ENCODE measurements at places on chromosomes 4 and X.

DNA sequence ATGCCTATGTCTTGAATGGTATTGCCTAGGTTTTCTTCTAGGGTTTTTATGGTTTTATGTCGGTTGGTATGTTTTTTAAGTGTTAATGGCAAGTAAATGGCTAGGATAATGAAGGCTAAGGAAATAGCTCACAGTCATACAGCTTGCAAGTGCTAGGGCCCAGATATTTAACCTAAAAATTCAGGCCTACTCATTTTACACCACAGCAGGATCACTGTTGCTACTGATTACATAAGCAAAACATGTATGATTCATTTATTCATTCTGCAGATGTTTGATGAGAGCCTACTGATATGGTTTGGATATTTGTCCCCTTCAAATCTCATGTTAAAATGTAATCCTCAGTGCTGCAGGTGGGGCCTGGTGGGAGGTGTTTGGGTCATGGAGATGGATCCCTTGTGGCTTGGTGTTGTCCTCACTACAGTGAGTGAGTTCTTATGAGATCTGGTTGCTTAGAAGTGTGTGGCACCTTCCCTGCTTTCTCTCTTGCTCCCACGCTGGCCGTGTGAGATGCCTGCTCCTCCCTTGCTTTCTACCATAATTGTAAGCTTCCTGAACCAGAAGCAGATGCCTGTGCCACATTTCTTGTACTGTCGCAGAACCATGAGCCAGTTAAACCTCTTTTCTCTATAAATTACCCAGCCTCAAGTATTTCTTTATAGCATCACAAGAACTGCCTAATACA lies 175.5 kb downstream of the MAPK10 start:
- no peak for DNase-seq

- DNase-seq: no peak
Measured at GRCh38 chrX:86133761-86134160, 14.5 kb upstream of the DACH2 start.

GRCh38 chr4:17577665-17578481 lies 875 bp downstream of the LAP3 start:
- DNase-seq: peak; percentile 56

DNA sequence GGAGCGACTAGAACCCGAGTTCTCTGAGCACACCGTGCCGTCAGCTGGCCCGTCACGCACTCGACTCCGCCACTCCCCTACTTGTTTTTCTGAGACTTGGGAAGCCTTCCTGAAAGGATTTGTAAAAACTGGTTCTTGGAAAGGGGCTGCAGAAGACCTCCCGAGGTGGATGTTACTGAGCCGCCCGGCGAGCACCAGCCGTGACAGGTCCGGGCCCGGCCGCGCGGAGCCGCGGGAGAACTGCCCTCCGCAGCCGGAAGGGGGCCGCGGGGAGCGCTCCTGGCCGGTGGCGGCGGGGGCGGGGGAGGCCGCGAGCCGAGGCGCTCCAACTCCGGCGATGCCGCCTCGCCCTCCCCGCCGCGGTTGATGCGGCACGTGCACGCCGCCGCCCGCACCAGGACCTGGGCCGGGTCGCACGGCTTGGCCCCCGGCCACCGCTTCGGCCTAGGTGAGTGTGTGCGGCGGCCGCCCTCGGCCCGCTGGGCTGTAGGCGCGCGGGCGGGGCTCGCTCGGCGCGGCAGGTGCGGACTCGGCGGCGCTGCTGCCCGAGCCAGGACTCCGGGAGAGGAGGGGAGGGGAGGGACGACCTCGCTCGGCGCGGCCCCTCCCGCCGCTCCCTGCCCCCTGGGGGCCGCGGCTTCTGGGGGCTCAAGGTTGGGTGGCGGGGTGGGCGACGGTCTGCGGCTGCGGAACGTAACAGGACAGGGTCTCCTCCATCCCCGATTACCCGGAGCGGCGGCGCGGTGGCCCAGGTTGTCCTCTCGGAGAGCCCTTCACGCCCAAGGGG lies 1.7 kb downstream of the SPRY1 start:
- DNase-seq: peak; percentile 76

DNA sequence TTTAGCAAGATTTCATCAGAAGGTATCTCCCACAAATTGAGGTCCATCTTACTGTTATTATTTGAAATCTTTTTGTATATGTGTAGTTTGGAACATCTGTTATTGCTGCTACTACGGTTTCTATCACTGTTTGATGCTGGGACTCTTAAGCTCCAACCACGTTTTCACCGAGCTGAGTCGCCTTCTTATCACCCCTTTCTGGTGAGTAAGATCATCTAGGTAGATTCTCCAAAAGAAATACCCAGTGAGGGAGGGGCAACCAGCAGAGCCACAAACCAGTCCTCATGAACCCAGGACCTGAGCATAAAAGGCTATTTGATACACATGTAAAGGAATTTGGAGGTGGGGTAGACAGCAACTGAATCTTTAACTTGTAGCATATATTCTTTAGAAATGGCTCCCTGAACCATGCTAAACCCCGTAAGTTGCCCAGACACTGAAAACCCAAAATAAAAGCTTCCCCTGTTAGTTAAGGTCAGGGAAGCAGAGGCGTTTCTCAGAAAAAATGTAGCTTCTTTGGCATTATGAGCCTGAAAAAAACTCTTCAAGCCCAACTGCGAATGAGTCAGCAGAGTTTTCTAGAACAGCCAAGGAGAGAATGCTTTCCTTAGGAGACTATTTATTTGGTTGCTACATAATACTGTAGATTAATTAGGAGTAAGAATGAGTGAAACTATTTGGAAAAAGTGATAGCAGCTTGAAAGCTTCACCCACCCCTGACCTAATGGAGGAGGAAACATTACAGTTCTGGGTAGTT lies 53.8 kb upstream of the ATXN3L start:
- DNase-seq: no peak

- DNase-seq: no peak
Measured at GRCh38 chrX:124332481-124333424, at the start of gene TEX13D. TSS of gene TEX13D (plus strand) at chrX:124332660. CDS start at chrX:124332918, 258 bp downstream.

DNA sequence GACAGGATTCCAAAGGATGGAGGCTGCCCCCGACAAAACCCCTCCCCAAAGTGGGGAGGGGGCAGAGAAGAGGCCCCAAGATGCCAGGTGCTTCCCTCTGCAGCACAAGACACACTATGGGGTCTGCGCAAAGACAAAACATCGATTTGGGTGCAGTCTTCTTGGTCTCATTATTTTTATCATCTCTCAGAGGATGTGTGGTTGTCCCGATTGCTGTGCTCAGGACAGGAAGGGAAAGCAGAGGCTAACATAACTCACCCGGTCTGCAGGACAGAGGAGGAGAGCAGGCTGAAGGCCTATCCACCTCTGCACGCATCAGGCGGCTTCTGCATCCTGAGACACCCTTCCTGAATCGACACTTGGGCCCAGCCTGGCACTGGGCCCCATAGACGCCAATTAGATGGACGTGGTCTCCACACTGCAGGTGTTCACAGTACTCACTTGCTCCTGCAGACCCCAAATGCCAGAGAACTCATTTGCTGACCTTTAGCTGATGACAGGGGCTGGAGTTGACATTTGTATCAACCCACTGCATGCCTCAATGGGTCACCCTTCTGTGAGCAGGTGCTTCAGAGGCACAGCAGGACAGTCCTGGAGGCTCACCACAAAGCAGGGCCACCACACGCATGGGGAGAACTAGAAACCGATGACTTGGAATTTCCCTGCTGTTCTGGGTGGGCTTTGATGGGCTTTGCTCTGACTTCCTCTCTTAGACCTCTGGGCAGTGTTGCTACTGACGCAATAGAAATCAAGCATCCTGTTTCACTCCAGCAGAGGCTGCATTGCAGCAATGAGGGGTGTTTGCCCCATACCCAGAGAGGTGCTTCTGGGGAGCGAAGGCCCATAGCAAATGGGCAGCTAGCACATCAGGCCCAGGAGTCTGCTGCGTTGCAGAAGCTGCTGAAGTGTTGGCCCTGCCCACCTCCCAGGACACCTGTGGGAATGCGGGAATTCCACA lies 96.3 kb upstream of the ENPP6 start:
- DNase-seq: no peak

DNA sequence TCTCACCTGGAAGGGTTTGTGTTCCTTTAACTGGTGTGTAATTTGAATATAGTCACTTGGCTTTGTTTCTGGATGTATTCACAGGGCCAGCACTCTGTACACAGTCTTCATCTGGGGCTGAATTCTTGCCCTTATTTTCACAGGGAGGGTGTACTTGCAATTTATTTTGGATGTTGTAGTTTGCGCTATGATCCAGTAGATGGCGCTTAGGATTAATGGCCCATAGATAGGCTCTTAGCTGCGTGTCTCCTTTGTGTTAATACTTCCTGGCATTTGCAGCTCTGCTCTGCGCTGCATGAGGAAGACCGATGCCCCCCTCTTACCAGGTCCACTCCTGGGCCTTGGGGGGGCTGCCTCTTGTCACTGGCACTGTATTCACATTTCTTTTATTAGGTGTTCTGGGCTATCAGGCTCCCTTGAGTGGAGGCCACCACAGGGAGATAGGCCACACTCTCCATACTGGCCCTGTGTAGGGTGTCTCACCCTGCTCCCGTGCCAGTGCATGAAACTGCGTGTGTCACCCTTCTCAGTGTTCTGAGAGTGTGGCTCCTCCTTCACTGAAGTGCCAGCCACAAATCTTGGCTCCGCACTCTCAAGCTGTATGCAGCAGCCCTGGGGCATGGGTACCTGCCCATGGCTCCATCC lies 562.2 kb downstream of the ZIC3 start:
- peak; percentile 21 for DNase-seq

- no peak for DNase-seq
Measured at GRCh38 chr4:101174679-101175345, 172.5 kb downstream of the PPP3CA start.

DNA sequence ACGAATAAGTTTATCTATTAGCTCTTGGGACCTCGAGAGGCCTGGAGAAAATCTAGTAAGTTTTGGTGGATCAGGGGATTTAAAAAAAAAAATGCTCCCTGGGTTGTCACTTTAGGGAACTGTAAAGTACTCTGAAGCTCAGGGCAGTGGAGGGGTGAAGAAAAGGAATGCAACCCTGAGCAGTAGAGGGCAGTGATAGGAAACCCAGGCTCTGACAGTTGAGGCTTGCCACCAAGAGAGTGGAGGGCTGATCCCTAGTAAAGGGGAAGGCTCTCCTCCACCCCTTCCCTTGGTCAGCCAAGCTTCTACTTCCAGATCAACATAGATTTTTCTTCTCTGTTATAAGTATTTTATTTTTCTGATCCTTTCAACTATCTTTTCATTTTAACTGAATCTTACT lies 73.1 kb downstream of the FBXO8 start:
- DNase-seq: no peak

DNA sequence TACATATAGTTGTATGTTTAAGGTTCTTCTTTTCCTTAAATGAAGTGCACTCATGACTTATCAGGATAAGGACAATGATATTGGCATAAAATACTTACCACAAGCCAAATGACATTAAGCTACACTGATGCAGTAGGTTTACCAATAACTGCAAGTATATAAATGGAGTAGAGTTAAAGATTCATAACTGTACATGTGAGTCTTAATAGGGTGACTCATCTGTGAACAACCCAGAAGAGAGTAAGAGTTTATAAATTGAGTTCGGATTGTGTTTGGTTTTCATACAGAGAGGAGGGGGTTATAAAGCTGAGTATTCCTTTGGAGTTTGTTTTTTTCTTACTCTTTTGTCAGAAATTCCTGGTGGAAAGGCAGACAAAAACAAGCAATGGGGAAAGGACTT lies 144.8 kb downstream of the TLL1 start:
- DNase-seq: no peak

GRCh38 chr4:156517956-156518355 lies 453.6 kb downstream of the PDGFC start:
- no peak for DNase-seq

GRCh38 chrX:106874075-106874474 lies 29.1 kb downstream of the RIPPLY1 start:
- DNase-seq: no peak

GRCh38 chr4:64516176-64516575 lies 106.9 kb upstream of the TECRL start:
- no peak for DNase-seq

- DNase-seq: peak; percentile 78
Measured at GRCh38 chr4:8871417-8872401, at the start of gene HMX1. TSS of gene HMX1 (minus strand) at chr4:8871839. CDS start at chr4:8871614, 225 bp downstream.

- DNase-seq: no peak
Measured at GRCh38 chr4:6349896-6350603, 80.4 kb downstream of the WFS1 start.

- DNase-seq: peak; percentile 52
Measured at GRCh38 chr4:9762823-9763475, 18.5 kb upstream of the DRD5 start.

GRCh38 chrX:1392376-1393068 lies 609 bp upstream of the SLC25A6 start:
- DNase-seq: peak; percentile 72

- DNase-seq: no peak
Measured at GRCh38 chr4:73762409-73762808, 22.0 kb downstream of the CXCL8 start.

GRCh38 chr4:121034017-121034416 lies 38.3 kb downstream of the NDNF start:
- no peak for DNase-seq

GRCh38 chrX:46838486-46838870 lies 1.6 kb downstream of the RP2 start:
- no peak for DNase-seq

DNA sequence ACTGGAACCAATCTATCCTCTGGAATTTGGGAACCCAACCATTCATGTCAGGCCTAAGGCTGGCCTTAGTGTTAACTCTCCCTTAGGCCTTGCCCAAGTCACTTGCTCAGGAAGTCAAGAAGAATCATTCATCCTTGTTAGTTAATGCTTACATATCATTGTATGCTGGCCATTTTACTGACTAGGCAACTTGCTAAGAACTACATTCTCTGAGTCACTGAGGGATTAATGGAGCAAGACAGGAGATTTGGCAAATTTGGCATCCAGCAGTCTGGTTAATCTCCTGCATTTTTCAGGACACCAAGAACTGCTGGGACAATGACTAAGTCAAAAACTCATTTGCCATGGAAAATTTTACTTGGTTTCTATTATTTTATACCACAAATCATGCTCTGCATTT lies 115.8 kb upstream of the DDIT4L start:
- DNase-seq: no peak

All from nephron progenitor cell (in vitro differentiated cells).